ENCODE measurements at places on chromosomes 3 and 15. TPM values are rescaled to one million over a fixed set of nuclear protein-coding genes. Genes with fewer than 3 reads are reported as not detected.

GRCh38 chr3:127123533-127123932 lies 69.4 kb upstream of the PRR23E start:
- no peak for DNase-seq

- no peak for DNase-seq
Observed at GRCh38 chr3:45204136-45204535, 22.0 kb downstream of the TMEM158 start.

GRCh38 chr3:21752749-21753347 lies 1.8 kb upstream of the ZNF385D start:
- no peak for DNase-seq

GRCh38 chr15:41286665-41287333 lies 45.6 kb downstream of the OIP5 start:
- DNase-seq, result no peak

- no peak for DNase-seq
Observed at GRCh38 chr15:33846862-33847261, 121.4 kb upstream of the CHRM5 start.

- DNase-seq, result no peak
Observed at GRCh38 chr3:128555098-128555825, 62.3 kb upstream of the GATA2 start.

GRCh38 chr15:25410649-25411048 lies 28.2 kb downstream of the UBE3A start:
- no peak for DNase-seq

DNA sequence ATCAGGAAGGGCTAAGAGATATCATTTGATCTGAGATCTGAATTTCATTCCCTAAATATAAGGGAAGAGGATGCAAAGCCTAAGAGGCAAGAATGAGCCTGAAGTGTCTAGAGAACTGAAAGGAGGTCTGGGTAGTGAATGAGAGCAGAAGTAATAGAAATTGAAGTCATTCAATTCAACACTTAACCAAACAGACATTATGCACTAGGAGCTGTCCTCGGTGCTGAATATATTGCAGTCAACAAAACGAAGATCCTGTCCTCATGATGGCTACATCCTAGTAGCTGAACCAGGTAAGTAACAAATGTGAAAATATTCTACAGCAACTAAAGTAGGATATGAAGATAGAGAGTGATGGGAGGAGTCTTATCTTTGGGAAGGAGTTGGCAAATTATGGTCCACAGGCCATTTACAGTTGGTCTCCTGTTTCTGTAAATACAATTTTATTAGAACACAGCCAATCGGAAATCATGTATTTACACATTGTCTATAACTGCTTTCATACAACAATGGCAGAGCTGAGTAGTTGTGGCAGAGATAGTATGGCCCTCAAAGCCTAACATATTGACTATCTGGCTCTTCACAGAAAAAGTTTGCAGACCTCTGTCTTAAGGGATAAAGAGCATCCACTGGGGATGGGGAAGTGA lies 192.9 kb upstream of the CADPS start:
- no peak for DNase-seq

- no peak for DNase-seq
Observed at GRCh38 chr3:45773072-45773471, 23.3 kb downstream of the SLC6A20 start.

GRCh38 chr15:68571582-68571981 lies 7.2 kb upstream of the CORO2B start:
- no peak for DNase-seq

GRCh38 chr3:128727996-128728395 lies 2.0 kb downstream of the RAB7A start:
- no peak for DNase-seq

DNA sequence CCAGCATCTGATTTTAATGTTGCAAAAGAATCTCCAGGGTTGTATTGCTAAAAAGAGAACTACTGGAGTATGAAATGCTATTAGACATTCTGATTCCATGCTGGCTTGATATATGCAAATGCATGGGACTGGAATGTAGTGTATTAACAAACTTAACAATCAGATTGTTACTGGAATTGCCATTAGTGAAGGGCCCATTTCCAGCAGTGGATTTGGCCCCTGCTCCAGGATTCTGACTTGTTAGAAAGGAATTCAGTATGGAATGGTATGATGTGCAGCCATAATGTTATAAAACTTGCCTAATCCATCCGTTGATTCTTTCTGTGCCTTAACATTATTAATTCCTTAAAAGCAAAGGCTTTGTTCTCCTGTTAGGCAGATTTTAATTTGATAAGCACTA lies 7.9 kb downstream of the ARRDC4 start:
- no peak for DNase-seq

DNA sequence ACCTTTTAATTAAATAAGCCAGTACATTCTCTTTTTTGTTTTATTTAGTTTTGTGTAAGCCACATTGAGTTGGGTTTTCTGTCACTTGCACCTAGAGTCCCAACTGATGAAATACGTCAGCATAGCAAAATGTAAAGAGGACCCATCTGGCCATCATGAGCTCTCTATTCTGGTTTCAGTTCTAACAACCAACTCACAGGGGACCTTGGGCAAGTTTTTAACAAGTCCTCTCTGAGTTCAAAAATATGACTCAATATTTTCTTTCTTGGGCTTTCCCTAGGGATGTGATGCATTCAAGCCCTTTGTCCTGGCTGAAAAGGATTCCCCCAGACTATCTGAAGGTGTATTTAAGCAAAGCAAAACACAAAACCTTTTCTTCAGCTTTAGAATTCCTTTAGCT lies 32.9 kb downstream of the PLCH1 start:
- DNase-seq, result no peak

DNA sequence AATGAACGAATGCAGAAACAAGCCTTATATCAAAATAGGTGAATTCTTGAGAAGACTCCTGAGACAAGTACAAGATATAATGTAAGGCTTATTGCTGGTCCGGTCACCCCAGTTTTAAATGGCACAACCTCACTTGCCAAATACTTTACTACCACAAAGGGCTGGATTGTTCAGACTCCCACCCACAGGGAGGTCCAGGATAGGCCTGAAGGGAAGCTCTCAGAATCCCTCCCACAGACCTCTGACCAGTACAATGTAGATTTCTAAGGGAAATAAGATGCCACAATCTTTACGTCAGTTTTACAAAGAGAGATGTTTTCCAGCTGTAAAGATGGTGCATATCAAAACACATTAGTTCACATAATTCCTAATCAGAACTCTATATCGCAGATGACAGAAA lies 577.7 kb upstream of the ADAMTS9 start:
- DNase-seq, result no peak

GRCh38 chr3:73086071-73086494 lies 24.6 kb downstream of the EBLN2 start:
- DNase-seq, result no peak

GRCh38 chr3:197356741-197357140 lies 58.3 kb upstream of the DLG1 start:
- DNase-seq, result no peak

GRCh38 chr3:64891021-64891420 lies 203.2 kb upstream of the ADAMTS9 start:
- no peak for DNase-seq

- peak; percentile 71 for DNase-seq
Observed at GRCh38 chr3:54146506-54147239, 24.3 kb downstream of the CACNA2D3 start.

- DNase-seq, result no peak
Observed at GRCh38 chr3:35646081-35646480, 6.8 kb downstream of the ARPP21 start.

KAT2B gene
- 70.5 TPM for total RNA-seq

MINAR1 gene
- 0.20 TPM for total RNA-seq

PRTG gene
- total RNA-seq, result 0.44 TPM

ISLR gene
- 51.9 TPM for total RNA-seq

PRKCI gene
- 20.0 TPM for total RNA-seq

TUSC7 gene
- total RNA-seq, result not detected

CADPS gene
- total RNA-seq, result 16.1 TPM

TNNC1 gene
- 8,249 TPM for total RNA-seq

TMC3 gene
- total RNA-seq, result not detected
